ENCODE measurements at places on chromosomes 13 and 19.

DNA sequence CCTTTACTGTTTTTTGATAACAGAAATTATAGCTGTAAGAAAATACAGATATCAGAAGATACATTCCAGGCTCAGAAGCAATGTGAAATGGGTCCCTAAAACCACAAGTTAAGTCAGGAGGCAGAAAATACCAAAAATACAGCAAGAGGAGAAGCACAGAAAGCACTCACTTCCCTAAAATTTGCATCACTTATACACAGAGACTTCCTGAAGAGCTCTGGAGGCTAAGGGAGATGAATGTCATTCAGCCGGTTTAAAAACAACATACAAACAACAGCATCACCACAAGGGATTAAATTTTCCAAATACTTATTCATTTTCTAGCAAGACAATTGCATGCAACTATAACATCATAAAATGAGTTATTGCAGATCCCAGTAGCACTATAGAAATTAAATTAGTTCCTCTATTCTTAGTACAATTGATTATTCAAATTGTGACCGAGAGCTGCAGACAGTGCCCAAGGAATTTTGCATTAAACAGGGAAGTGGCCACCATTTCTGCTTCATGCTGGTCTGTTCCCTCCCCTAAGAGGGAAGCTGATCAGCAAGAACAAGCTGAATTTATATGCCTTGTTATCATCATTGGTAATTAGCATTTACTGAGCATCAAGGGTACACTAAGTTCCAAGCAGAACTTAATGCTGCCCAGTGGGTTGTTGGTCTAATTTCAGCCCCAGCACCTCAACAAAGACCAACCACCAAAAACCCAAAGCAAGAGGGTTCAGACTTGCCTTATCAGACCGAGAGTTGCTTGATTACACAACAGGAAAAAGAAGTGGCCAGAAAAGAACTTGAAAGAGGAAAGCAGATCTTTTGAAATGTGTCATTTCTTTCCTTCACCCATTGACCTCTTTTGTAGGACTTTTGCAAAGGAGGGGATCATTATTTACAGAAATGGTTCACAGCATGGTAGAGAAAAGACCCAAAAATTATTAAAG is 140.7 kb downstream of the KCTD12 start:
- no peak for DNase-seq

GRCh38 chr13:99620806-99621205 is 119.5 kb downstream of the TM9SF2 start:
- no peak for DNase-seq

DNA sequence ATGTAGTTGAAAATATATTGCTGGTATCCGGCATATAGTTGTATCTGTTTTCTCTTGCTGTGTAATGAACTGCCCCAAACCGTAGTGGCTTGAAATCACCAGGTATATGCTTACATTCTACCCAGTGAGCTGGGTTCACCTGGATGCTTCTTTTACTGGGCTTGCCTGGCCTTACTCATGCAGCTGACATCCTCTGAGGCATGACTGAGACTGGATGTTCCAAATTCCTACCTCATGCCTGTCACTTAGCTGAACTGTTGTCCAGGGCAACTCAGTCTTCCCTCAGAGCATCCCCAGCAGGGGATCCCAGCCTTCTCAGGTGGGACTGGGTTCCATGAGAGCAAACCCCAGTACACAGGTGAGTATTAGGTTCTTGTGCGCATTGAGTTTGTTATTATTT is 66.8 kb downstream of the IFT88 start:
- no peak for DNase-seq

DNA sequence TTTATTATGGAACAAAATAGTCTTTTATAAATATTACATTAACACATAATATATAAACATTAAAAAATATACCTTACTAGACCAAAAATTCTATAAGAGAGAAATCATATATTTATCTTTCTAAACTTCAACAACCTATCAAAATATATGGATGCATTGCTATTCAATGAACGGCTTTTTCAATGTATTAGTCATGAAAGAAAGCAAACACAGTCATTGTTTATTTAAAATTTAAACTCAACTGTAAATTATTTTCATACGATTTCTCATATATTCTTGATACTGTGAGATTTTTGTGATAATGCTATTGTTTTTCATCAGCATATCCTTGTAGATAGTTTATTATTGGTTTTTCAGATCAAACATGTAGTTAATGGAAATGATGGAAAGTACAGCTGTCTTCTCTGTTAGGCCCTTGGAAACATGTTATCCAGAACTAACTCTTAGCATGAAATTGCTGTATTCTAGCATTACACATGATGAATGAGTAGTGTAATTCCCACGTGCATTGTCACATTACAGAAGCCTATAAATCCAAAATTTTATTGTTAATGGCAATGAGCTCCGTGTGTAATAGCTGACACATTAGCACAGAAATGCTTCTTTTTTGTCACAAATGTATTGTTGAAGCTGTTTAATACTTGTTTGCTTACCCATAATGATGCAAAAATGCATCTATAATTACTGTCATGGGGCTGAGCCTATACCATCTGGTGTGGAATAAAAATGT is 1639.9 kb downstream of the SLITRK5 start:
- no peak for DNase-seq

GRCh38 chr13:47175172-47175866 is 278.5 kb upstream of the HTR2A start:
- no peak for DNase-seq

GRCh38 chr13:90436697-90437096 is 910.8 kb upstream of the MIR17HG start:
- no peak for DNase-seq

DNA sequence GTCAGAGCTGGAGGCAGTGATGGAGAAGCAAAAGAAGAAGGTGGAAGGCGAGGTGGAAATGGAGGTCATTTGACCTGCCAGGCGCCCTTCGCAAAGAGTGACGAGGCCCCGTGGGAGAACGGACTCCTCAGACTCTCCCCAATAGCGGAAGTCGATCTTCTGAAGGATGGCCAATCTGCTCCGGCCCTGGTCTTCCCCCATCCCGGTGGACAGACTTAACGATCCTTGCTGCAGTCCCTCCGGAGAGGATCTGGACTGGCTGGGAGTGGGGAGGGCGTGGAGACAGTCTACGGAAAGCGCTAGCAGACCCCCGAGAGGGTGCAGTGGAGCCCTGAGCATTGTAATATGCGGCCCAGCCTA is 11.9 kb downstream of the EPS8L1 start:
- DNase-seq = no peak

DNA sequence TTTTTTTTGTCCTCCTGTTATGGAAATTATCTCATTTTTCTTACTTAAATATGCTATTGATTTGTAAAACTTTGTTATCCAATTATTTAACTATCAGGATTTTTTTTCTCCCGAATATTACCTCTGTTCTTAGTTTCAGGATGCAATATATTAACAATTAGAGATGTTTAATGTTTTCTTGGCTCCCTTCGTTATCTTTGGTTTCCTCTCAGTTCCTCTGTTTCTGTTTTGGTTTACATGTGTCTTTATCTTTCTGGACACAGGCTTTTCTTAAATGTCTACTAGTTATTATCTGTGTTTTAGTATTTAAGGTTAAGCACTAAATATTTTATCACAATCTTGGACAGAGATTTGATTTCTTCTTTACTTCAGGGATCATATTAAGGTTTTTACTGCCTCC is 462.2 kb upstream of the SLC10A2 start:
- DNase-seq = no peak

GRCh38 chr13:76832258-76832988 is 53.8 kb downstream of the KCTD12 start:
- no peak for DNase-seq

- DNase-seq = no peak
These were observed 6.3 kb upstream of the RPL13A start for GRCh38 chr19:49481020-49481683.

DNA sequence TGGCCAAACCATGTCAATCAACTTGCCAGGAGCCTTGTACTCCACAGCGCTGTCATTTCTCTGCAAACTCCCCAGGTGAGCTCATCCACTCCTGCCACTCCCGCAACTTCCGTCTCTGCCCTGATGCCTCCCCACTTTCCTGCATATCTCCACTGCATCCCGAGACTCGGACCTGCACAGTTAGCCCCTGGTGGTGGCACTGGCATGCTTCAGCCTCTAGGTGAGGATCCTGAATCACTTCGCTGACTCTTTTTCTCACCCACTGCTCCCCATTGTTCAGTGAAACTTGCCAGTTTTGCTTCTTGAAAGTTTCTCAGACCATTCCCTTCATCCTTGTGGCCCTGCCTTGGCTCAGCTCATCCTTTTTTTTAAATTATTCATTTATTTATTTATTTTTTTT is 3.4 kb upstream of the CTU1 start:
- no peak for DNase-seq

GRCh38 chr13:30755678-30756077 is 20.3 kb downstream of the ALOX5AP start:
- no peak for DNase-seq

DNA sequence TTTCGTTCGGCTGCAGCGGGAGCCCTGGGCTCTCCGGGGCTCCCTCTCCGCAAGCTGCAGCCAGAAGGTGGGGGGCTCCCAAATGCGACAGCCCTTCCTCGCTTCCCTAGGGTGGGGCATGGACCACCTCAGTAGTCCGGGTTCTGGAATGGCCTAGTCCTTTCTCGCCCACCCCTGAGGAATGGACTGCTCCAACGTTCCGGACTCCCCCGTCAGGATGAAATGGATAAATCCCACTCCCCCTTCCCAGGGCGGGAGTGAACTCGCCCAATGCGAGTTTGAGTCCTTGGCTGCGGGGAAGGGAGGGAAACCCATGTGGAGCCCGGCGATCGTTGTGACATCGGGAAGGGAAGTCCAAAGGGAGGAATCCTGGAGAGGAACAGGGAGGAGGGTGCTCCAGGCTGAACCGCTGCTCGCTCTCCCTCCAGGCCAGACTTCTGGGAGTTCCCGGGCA is 5.5 kb downstream of the HRC start:
- DNase-seq = peak; percentile 92

GRCh38 chr19:3062165-3063105 is at the start of gene TLE5:
TSS of gene TLE5 (minus strand) at chr19:3062495. CDS start at chr19:3062200, 295 bp downstream.
- no peak for DNase-seq

DNA sequence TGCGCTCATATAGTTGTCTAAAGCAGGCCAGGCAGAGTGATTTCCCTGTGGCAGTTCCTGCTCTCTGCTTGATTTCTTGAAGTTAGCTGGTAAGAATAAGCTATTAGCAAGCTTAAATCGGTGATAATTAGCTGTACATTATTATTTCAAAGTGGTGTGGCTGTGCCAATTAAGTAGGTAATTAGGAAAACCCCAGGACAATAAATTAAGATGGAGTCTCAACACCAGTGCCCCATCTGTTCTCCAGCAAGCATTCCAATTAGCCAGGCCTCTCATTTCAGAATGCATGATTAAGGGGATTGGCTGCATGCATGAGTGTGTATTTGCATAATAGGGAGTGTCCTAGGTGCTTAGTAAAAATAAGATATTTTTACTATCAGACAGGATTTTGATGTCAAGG is 342.3 kb downstream of the GPC5 start:
- DNase-seq = no peak

DNA sequence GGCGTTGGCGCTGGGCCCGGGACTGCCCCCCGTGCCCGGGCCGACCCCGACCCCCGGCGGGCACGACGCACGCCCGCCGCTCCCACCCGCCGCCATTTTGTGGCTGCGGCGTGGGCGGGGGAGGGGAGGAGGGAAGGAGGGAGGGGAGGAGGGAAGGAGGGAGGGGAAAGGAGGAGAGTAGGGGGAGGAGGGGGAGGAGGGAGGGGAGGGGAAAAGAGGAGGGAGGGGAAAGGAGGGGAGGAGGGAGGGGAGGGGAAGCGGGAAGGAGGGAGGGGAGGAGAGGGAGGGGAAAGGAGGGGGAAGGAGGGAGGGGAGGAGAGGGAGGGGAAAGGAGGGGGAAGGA is at the start of gene BTBD2:
Gene BTBD2 (minus strand): TSS at position 107 of the 343 bp plus-strand sequence. CDS start 11 bp downstream, at position 96.
- DNase-seq = no peak

- no peak for DNase-seq
These were observed 132.2 kb downstream of the NUFIP1 start for GRCh38 chr13:44857061-44857460.

DNA sequence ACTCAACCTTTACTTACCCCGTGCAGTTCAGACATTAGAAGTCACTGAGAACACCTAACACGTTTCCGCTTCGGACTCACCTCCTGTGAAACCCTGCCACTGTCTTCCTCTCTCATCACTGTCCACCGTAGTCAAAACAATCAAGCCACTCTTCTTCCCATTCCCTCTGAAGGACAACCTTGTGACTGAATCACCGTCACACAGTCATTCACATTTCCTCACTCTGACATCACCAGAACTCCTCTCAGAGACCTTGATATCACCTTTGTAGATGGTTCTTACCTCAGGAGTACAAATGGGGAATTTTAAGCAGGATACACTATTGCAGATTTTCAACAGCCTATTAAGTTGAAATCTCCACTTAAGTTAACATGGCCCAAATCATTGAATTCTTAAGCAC is 1.3 kb upstream of the KBTBD6 start:
- no peak for DNase-seq

DNA sequence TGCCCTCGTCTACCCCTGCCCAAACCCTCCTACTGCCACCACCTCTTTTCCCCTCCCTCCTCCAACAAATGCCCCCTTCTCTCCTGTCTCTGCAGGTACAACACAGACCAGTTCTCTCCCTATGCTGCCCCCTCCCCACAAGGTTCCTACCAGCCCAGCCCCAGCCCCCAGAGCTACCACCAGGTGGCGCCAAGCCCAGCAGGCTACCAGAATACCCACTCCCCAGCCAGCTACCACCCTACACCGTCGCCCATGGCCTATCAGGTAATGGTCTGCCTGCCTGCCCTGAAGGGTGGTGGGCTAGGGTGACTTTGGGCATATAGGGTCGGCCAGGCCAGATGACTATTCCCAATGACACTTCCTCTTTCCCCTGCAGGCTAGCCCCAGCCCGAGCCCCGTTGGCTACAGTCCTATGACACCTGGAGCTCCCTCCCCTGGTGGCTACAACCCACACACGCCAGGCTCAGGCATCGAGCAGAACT is 6.5 kb upstream of the TIMM50 start:
- peak; percentile 89 for DNase-seq

- no peak for DNase-seq
These were observed 11.3 kb downstream of the DPY19L3 start for GRCh38 chr19:32416749-32417456.

DNA sequence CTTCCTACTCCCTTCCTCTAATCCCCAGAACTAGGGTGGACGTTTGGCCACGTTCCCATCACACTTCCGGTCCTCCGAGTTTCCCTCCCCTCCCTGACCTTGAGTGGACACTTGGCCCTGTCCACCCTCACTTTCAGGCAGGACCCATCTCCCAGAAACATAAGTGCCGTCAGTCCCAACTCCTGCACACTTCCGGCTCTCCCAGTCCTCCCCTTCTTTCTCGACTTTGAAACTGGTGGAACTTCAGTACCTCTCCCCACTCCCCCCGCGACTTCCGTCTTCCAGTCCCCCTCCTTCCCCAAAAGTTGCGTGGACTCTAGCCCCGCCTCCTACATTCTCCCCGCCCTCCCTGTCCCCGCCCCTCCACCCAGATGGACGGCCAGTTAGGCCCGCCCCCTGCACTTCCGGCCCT is 278 bp upstream of the ZNF274 start:
- no peak for DNase-seq

DNA sequence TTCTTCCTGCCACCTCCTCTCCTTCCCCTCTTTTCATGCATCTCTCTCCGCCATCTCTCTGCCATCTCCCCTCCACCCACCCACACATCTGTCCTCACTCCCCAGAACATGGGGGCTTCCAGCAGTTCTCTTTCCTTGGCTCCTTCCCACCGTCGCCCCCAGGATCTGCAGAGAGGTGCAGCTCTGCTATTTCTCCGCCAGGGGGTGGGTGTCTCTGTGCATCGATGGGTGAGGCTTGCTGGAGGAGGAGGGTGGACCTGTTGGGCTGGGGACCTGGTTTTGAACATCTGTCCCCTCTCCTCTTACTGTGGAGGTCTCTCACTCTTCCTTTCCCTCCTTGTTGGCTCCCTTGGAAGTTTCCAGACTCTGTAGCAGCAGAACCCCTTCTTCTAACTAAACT is 51.7 kb downstream of the MYH14 start:
- no peak for DNase-seq

- no peak for DNase-seq
These were observed 4.8 kb upstream of the ZNF253 start for GRCh38 chr19:19860756-19861390.

All from osteocyte (in vitro differentiated cells).